HuH-7.5 (cell line): ENCODE measurements at places on chromosomes 11 and 22.

DNA sequence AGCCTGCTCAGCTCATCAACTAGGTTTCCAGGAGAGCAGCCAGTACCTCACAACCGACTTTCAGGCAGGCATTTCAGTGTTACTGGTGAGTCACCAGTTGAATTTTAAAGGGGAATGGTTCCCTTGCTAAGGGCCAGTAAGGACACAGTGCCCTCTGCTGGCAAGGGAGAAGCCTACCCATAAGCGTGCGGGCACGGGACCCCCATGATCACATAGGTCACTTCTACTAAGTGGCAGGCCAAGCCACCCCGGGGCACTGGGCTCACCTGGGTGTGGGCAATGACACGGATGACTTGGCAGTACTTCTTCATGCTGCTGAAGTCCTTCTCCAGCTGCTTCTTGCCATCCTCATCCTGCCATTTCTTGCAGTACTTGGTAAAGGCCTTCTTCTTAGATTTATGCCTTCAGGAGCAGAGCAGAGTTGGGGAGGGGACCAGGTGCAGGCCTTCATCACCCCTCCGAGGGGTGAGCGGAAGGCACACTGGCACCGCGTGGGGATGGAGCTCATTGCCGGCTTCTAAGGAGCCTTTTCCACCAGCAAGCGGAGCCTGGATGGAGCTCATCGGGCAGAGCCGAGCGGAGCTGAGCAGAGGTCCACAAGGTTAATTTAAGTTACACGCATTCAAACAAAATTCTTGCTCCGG lies 2.9 kb downstream of the RPL3 start:
- DNase-seq: no peak

- no peak for DNase-seq
Observed at GRCh38 chr11:69907611-69908010, 88.4 kb upstream of the FGF3 start.

DNA sequence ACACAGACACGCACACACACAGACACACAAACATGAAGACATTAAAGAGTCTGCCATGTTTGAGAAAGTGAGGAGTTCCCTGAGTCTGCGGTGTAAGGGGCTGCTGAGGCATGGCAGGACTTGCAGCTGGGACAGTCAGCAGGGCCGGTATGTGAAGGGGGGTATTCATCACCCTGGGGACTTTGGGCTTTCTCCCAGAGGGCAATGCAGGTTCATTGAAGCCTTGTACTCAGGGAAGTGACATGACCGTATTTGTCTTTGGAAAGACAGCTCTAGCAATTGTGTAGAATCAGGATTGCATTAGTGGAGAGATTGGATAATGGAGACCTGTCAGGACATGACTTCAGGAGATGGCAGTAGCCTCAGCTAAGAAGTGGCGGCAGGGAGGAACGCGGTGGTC lies 9.4 kb upstream of the ADAMTS8 start:
- no peak for DNase-seq

DNA sequence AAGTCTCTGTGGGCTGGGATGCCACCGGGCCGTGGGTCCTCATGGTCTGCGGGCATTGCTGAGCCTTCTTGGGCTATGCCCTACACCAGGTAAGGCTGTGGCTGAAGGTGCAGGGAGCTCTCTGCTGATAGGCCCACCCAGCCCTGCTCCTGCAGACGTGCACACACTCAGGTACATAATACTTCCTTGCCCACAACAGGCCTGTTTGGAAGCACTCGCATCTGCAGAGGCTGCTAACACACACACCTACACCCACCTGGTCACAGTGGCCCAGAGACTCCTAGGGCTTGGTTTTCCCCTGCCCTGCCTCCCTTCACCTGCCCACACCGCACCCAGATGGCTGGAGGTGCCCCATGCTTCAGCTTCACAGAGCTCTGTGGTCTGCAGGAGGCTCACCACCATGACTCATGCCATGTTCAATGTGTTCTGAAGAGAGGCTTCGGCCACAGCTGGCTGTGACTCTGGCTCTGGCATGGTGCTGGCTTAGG lies 72.8 kb upstream of the KCNQ1OT1 start:
- DNase-seq: no peak

DNA sequence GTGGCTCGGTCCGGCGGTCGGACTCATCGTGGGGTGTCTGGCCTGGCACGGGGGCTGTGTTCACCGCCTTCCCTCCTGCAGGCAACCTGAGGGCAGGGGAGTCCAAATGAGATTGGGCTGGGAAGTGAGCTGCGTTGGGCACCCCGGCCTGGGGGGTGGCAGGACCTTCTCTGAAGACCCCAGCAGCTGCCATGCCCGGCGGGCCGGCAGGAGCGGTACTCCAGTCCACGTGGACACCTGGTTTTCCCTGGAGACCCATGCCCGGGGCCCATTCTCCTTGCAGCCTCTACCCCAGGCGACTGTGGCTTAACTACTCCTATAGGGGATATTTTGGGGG lies 24.5 kb downstream of the LRRC10B start:
- no peak for DNase-seq
